ENCODE measurements at places on chromosomes 2 and 18.

DNA sequence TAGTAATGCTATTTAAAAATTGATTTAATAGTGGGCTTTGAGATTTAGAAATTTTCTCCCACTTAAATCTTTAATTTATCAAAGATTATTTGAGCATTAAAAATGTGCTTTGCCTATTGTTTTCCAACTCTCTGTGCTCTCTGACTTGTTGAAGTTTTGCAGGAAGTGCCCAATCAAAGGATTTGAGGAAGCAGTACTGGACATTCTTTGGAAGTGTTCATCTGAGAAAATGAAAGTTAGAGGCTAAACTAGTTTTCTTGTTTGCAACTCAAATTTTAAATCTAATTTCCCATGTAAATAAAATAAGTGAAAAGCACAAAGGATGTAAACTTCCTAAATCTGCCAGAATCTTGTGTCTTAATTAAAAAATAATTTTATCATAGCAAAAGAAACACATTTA lies 89.1 kb downstream of the CAMKMT start:
- DNase-seq, result no peak

DNA sequence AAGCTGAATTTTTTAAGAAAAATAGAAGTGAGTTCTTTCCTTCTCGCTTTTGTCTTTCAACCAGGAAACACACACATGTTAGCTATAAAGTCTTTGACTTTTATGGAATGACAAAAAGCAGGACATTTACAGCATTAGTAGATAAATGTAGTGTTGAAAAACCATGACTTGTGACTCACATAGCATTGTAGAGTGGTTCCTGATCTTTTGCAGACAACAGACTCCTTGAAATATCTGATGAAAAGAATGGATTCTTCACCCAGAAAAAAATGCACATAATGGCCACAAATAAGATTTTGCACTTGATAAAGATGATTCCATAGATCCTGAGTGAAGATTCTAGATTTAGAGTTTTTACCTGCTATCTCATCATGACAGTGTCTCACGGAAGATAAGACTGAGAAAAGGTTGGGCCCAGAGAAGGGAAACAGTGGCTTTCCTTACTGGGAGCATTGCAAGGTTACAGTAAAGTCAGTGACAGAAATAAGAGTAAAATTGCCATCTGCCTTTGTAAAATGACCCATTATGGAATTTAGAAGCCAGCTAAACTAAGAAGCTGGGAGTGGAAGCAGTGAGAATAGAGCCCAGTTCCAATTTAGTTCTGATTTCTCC lies 14.0 kb downstream of the SMARCAL1 start:
- no peak for DNase-seq

- peak; percentile 15 for DNase-seq
Measured at GRCh38 chr2:204074456-204074855, 137.9 kb downstream of the ICOS start.

- no peak for DNase-seq
Measured at GRCh38 chr2:65647249-65647842, 214.9 kb upstream of the SPRED2 start.

- no peak for DNase-seq
Measured at GRCh38 chr2:202771336-202771735, 100.2 kb downstream of the ICA1L start.

- no peak for DNase-seq
Measured at GRCh38 chr2:107068069-107068916, 182.3 kb upstream of the ST6GAL2 start.

GRCh38 chr2:1421731-1422130 lies 8.5 kb downstream of the TPO start:
- DNase-seq, result no peak

DNA sequence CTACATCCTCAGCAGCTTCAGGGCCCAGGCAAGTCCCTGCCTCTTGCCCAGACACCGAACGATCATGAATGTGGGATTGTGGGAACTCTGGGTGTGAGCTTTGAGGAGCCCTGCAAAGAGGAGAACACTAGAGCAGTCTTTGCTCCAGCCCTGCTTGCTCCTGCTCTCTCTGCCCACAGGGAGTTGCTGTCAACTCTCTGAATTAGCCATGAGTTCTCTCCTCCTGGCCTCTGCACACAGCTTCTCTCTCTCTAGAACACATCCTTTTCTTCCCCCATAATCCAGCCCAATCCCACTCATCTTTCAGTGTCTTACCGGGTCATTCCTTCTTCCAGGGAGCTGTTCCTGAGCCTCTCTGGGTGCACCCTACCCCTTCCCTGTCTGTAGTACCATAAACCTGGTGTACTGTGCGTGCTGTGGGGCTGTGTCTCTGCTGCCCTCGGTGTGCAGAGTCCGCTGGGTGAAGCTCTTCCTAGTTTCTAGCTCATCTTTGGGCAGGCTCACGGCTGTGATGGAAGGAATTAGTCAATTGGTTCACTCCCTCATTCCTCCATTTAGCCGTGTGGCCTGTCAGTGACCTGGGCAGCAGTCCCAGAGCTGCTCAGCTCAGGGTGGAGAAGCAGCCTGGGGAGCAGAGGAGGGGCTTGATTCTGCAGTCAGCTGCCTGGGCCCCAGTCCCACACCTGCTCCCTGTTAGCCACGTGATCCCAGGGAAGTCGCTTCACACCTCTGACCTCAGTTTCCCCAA lies 132.9 kb upstream of the HDAC4 start:
- DNase-seq, result no peak

GRCh38 chr2:99153921-99154604 lies 679 bp downstream of the TSGA10 start:
- DNase-seq, result no peak
